ENCODE measurements at places on chromosomes 7 and 10. TPM values are rescaled to one million over a fixed set of nuclear protein-coding genes. Genes with fewer than 3 reads are reported as not detected.
A peak's percentile ranks its signal among the peaks of the same experiment; 100 is the strongest.

DNA sequence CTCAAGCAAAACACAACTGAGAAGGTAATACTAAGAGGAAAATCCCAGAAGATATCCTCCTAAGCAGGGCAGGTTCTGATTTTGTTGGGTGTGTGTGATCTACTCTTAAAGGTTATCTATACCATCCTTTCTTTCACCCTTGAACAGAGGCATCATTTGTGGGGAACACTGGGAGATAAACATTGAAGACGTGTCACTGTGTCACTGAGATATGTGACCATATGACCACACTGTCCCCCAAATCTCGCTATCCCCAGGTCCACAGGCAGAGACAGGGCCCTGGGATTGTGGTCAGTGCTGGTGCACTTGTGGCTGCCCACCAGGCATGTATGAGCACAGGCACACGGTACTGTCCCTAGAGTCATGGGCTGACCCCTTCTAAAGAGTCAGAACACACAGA, 30.0 kb downstream of the TECTB start:
- no peak for DNase-seq

DNA sequence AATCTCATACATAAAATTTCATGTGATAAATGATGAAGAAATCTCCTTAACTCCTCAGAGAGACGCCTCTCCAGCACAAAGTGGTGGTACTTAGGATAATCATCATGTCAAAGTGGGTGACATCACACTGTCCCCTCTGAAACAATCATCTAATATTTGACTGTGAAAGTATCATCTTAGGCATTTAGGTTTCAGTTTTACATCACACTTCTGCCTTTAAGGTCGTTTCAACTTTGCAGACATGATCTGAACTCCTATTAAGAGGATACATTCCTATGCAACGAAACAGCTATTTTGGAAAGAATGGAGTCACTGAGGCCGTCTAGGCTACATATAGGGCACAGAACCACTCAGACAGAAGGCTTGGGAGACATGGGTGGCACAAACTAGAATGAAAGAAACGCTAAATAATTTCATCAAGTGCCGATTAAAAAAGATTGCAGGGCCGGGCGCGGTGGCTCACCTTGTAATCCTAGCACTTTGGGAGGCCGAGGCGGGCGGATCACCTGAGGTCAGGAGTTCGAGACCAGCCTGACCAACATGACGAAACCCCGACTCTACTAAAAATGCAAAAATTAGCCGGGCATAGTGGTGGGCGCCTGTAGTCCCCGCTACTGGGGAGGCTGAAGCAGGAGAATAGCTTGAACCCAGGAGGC, 2.0 kb downstream of the VOPP1 start:
- DNase-seq: no peak

- DNase-seq: peak; percentile 63
These were observed 138.4 kb upstream of the TNS3 start for GRCh38 chr7:47720141-47720906.

DNA sequence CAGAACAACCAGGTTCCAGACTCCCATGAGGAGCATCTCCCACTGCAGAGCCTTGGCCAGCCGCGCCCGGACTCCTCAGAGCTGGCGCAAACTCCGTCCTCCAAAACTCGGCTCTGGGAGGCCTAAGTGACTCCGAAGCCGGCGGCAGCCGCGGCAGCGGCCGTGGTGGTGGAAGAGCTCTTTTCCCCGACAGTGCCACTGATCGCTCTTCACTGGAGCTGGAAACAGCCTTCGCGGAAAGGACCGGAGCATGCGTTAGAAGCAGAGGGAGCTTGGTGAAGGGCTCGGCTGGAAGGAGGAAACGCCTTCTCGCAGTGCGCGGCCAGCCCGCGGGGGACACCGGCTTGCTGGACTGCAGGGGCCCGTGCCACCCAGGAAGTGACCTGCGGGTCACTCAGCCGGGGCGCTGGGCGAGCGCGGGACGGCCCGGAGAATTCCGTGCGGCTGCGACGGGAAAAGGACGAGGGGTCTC, 5.0 kb upstream of the HOXA13 start:
- DNase-seq: no peak

DNA sequence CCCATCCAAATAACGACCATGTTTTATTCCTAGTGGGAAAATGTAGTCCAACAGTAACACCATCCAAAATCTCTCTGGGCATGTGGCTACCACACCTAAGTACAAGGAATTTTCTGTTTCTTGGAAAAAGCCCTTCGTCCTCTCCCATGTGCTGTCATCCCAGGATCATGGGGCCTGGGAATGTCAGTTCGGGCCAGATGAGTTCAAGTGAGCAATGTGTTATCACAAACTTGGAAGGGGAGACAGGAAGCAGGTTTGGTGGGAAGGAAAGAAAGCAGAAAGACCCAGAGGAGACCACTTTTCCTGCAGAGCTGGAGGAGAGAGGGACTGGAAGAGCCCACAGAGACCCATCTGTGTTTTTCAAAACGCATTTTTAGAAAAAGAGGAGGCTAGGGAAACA, 110.8 kb downstream of the PLXNA4 start:
- DNase-seq: no peak

GRCh38 chr7:88281749-88282148, 24.9 kb downstream of the STEAP4 start:
- no peak for DNase-seq

DNA sequence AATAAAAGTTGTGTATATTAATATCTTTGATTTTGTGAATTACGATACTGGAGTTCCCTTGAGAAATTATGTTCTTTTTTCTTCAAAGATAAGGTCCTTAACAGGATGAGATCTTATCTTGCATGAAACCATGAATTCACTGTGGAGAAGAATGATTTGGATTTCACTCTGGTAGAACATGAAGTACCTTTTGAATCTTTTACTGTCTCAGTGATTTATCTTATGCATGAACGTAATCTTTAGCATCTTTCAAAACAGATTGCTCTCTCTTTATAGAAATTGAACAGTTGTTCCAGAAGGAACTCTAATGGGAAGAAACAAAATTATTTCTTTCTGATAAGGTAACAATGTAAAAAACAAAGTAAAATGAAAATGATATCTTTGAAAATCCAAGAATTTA, 11.0 kb upstream of the ZNF438 start:
- no peak for DNase-seq

- no peak for DNase-seq
These were observed 91.1 kb downstream of the AHCYL2 start for GRCh38 chr7:129315960-129316359.

- DNase-seq: no peak
These were observed 80.4 kb downstream of the VIPR2 start for GRCh38 chr7:159064121-159064815.

DNA sequence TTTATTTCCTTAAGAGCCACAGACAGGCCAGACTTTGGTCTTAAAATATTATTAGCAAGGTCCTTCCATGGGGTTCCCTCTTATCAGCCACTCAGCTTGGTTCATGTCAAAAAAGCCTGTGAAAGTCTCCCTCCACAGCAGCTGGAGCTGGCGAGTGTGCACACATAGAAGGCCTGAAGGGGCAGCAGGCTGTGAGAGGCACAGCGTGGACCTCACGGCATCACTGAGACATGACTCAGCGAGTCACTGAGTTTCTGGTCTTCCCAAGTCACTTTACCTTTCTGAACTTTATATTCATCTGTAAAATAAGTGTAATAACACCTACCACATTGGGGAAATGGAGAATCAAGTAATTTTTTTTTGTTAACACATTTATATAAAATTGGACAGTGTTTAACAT, 8.7 kb downstream of the TAF3 start:
- DNase-seq: no peak

DNA sequence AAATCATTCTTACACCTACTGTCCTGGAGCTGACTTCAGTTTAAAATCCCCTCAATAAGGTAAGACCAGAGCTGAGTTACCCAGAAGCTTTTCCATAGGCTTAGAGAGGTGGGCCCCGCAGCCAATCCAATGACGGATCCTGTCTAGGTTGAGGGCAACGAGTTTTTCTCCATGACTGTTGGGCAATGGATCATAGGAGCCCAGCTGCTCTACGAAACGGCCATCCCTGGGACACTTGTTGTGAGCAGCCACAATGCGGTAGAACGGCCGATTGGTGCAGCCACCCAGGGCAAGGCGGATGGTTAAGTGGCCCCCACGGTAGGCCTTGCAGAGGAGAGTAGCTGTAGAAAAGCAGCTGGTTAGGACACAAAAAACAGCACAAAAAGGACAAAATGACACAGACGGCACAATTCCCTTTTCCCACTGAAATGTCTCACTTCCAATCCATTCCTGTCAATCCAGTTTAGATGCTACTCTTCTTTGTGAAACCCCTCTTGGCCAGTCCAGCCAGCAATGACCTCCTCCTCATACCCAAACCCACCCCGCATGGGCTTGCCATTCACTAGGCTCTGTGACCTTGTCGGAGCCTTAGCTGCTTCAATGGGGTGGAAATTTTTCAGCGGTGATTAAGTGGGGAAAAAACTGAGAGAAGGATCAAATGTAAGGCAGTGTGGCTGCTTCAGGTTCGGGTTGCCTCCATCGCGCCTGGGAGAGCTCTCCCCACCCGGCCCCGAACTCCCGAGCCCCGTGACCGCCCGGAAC, 580 bp downstream of the MRPS16 start:
- peak; percentile 15 for DNase-seq

Gene CRHR2
- not detected for polyA plus RNA-seq

Gene PAPOLB
- polyA plus RNA-seq: not detected

Gene MBL2
- polyA plus RNA-seq: not detected

Gene IGFBP3
- polyA plus RNA-seq: 7.0 TPM

Gene SLC26A3
- 295 TPM for polyA plus RNA-seq

Gene CCDC172
- polyA plus RNA-seq: not detected
